ENCODE measurements at places on chromosomes 7 and 10. TPM values are rescaled to one million over a fixed set of nuclear protein-coding genes. Genes with fewer than 3 reads are reported as not detected.

The PHKG1 gene
- not detected for total RNA-seq

The AP1S1 gene
- total RNA-seq = 215 TPM

The IMMP2L gene
- total RNA-seq = 22.9 TPM

The BAIAP2L1 gene
- 23.3 TPM for total RNA-seq

The AGR2 gene
- not detected for total RNA-seq

The PRTFDC1 gene
- total RNA-seq = 46.6 TPM

The STEAP1B gene
- total RNA-seq = 41.8 TPM

The ASZ1 gene
- not detected for total RNA-seq

The TRIL gene
- total RNA-seq = not detected

The TMEM139 gene
- total RNA-seq = not detected

The FGFR2 gene
- 279 TPM for total RNA-seq

The CALHM1 gene
- total RNA-seq = not detected

The ZNF655 gene
- total RNA-seq = 40.9 TPM

The C7orf57 gene
- 0.47 TPM for total RNA-seq

The SLC13A1 gene
- not detected for total RNA-seq

The KNDC1 gene
- total RNA-seq = 4.0 TPM

The FGFBP3 gene
- 252 TPM for total RNA-seq

The ITGB8 gene
- not detected for total RNA-seq

The PIP gene
- total RNA-seq = not detected

The FAM13C gene
- total RNA-seq = not detected

The CCDC136 gene
- total RNA-seq = 11.3 TPM

The SCIN gene
- total RNA-seq = not detected

The SEC31B gene
- total RNA-seq = 3.9 TPM

The LRRC27 gene
- 3.7 TPM for total RNA-seq

The ALKBH4 gene
- 73.3 TPM for total RNA-seq

The VPS50 gene
- 10.6 TPM for total RNA-seq

The PPP1R17 gene
- total RNA-seq = not detected

The ZKSCAN5 gene
- 23.1 TPM for total RNA-seq

The PTPRN2 gene
- not detected for total RNA-seq

The FAM25G gene
- total RNA-seq = not detected

The GPR26 gene
- total RNA-seq = not detected

The C10orf67 gene
- total RNA-seq = not detected

The C10orf62 gene
- not detected for total RNA-seq

The NIPSNAP2 gene
- total RNA-seq = 79.2 TPM

Measured in G401 (cell line).